Lower leg skin (tissue), 4 donors: ENCODE measurements at places on chromosomes 4 and X.

- no peak for DNase-seq
These were observed 49.5 kb downstream of the SEPSECS start for GRCh38 chr4:25110527-25111329.

GRCh38 chrX:35445912-35446311, 352.2 kb upstream of the MAGEB16 start:
- DNase-seq, result no peak

GRCh38 chr4:7659429-7660175, 224.9 kb upstream of the PSAPL1 start:
- DNase-seq, result no peak

DNA sequence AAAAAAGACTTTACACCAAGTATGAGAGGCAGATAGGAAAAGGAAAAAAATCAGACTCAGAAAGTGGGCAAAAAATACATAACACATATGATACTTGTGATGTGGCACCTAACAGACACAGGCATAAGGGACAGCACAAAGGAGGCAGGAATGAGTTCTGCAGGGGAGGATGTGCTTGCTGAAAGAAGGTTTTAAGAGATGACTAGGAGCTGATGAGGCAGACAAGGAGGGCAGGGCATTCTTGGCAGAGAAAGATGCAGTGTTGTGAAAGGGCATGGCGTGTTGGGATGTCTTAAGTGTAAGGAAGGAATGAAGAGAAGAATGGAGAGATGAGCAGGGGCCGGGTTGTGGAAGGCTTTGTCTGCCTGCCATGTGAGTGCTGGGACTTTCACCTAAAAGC, 49.7 kb upstream of the TMEM154 start:
- no peak for DNase-seq

- no peak for DNase-seq
These were observed 375.6 kb downstream of the FBXW7 start for GRCh38 chr4:152160225-152160800.

DNA sequence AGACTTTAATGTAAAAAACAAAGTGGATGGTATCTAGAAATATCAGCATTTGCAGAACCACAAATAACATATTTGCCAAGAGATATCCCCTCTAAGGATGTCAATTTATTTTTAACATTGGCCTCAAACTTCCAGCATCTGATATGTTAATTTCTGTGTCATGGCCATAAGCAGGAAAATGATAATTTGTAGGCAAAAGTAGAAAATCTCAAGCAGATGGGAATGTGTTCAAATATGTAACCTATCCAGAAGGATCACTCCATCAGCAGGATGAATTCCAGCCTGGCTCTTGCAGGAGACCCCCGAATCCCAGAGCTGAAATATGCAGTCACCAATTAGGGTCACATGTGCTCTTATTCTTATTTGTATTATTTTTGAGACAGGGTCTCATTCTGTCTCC, 55.4 kb upstream of the PRKX start:
- DNase-seq, result no peak

DNA sequence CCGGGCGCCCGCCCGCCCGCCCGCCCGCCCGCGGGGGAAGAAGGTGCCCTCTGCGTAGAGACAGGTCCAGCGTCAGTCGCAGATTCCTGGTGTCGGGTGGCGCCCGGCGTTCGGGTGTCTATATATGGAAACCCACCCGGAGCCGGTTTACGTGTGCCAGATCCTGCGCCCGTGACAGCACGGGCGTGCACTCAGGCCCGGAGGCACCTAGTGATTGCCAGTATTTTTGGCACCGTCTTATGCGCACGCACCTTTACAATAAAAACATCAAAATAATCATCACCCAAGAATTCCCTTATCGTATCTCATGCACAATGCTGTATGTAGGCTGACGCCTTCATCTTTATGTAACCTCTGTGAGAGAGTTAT, 519 bp downstream of the SLC25A4 start:
- DNase-seq, result no peak

DNA sequence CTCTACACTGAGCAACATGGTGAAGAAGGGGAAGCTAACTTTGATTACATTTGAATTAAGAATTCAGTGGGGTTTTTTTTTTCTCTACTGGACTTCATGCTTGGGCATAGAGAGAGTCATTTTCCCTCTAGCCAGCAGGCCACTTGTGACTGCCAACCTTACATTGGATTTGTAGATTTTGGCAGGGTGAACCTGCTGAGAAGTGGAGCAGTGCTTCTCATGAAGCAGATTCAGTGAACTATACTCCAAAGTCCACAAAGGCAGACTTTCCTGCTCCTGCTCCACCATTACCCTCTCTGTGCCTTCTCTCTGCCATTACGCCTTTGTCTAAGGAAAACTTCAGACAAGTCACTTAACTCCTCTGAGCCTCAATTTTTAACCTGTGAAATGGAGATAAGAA, 69.9 kb downstream of the PAK3 start:
- no peak for DNase-seq

DNA sequence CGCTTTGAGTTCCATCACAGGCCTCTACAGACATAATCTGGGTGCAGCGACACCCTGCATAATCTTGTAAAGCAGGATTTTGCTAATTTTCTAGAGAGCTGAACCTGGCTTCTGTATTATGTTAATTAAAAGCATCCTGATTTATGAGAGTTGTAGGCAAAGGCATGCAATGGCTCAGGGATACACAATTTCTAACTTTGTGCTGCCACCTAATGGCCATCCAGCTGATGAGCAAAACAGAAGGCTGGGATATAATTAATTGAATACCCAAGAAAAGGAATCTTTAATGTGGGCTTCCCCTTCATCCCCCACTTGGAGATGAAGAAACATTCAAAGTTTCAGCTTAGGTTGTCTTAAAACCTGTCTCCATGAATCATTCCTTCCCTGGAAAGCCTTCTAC, 78.1 kb downstream of the BMP15 start:
- no peak for DNase-seq
